ENCODE measurements at places on chromosomes 7 and 10.

DNA sequence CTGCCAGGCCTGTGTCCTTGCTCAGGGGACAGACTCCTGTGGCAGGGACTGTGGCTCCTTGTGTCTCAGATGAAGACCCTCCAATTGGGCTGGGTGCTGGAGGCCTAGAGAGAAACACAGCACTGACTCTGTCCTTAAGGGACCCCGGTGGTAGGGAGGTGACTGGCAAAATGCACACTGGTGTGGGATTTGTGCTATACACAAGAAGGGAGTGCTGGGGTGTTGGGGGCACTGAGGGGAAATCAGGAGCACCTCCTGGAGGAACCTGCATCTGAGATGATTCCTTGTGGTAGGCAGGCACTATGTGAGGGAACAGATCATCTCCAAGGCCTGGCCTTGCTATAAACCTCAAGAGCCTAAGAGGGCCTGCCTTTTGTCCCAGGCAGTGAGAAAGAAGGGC lies 149.2 kb downstream of the RPS24 start:
- no peak for DNase-seq

DNA sequence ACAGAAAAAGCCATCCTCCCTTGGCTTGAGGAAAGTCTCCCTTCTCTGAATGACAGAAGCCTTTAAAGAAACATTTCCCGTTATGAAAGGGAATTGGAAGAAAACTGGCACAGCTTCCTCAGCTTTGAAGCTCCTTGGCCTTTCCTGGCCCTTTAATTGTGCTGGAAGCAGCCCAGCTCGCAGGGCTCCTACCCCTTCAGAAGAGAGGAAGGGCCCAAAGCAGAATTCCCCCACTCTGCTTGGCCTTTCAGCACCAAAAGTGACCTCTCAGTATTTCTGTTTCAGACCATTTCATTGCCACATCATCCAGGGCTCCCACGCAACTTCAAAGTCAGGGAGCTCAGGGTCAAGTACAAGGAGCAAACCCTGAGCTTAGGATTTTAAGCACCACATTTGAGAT lies 4.2 kb downstream of the AFAP1L2 start:
- DNase-seq, result no peak

GRCh38 chr7:6221340-6222319 lies 50.8 kb downstream of the CYTH3 start:
- peak; percentile 61 for DNase-seq

DNA sequence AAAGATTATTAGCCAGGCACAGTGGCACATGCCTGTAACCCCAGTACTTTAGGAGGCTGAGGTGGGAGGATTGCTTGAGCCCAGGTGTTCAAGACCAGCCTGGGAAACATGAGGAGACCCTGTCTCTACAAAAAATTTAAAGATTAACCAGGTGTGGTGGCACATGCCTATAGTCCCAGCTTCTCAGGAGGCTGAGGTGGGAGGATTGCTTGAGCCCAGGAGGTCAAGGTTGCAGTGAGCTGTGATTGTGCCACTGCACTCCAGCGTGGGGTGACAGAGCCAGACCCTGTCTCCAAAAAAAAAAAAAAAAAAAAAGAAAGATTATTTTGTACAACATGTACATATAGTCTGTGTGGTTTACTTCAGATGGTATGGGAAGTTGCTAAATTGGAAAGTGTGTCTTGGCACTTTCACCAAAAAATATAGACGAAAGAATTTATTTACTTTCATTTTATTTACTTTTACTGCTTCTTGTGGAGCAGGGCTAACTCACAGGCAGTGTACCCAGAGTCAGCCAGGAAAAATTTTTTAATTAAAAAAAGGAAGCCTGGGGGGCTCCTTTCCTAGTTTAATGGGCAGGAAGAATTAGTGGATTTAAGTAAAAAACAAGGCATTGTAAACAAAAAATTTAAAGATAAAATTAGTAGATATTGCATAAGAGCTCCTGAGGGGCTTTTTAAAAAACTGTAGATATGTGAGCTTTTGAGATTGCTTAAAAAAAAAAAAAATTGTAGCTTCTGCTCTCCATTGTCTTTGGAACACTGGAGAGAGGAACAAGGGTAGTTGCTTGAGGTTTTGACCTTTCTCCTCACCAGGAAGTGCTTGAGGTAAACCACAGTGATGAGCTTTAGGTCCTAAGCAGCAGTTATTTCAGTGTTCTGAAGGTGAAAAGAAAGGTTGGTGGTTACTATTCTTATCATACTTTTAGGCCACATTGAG lies 44.6 kb upstream of the VDAC2 start:
- DNase-seq, result peak; percentile 37

- no peak for DNase-seq
Measured at GRCh38 chr10:78292982-78293865, 259.6 kb downstream of the RPS24 start.

GRCh38 chr7:142853739-142854371 lies 1.0 kb upstream of the EPHB6 start:
- DNase-seq, result peak; percentile 61

GRCh38 chr7:3438352-3438751 lies 137.3 kb downstream of the SDK1 start:
- DNase-seq, result no peak

DNA sequence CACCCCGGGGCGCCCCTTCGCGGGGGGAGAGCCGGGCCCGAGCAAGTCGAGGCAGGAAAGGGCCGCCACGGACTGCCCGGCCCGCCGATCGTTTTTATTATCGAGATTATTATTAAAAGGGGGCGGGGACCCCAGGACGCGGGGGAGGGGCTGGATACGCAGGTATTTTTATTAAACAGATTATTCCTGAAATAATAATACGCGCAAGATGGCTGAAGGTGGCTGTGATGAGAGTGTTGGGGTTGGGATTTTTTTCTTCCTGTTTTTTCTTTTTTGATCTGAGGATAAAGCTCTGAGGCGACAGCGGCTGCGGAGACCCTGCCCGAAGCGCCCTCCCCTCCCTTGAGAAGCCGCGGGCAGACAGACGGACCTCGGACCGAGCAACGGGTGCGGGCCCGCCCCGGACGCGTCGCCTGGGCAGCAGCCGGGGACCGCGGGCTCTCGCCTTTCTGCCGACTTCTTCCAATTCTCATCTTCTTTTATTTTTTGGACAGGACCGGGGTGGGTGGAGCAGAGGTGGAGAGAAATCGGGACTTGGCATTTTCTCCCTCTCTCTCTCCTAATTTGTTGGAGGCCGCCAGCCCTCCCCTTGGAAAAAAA lies 1.4 kb upstream of the TRIM8 start:
- DNase-seq, result peak; percentile 25

- DNase-seq, result no peak
Measured at GRCh38 chr10:14751921-14752320, 22.8 kb downstream of the FAM107B start.

DNA sequence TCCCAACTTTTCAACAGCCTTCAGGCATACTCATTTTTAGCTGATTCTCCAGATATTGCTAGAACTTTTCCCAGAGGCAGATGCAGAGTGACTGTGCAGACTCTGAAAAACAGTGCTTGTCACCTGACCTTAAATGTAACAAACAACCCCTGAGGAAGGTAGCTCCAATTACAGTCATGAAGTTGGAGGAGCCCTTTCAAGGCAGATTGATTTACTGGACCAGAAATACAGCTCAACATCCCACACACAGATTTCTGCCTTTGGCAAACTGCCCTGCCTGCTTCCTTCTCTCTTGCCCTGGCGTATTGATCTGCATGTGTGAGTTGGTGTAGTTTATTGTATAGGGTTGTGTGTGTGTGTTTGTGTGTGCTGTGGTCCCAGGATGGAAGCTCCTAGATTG lies 38.5 kb downstream of the PYROXD2 start:
- no peak for DNase-seq

DNA sequence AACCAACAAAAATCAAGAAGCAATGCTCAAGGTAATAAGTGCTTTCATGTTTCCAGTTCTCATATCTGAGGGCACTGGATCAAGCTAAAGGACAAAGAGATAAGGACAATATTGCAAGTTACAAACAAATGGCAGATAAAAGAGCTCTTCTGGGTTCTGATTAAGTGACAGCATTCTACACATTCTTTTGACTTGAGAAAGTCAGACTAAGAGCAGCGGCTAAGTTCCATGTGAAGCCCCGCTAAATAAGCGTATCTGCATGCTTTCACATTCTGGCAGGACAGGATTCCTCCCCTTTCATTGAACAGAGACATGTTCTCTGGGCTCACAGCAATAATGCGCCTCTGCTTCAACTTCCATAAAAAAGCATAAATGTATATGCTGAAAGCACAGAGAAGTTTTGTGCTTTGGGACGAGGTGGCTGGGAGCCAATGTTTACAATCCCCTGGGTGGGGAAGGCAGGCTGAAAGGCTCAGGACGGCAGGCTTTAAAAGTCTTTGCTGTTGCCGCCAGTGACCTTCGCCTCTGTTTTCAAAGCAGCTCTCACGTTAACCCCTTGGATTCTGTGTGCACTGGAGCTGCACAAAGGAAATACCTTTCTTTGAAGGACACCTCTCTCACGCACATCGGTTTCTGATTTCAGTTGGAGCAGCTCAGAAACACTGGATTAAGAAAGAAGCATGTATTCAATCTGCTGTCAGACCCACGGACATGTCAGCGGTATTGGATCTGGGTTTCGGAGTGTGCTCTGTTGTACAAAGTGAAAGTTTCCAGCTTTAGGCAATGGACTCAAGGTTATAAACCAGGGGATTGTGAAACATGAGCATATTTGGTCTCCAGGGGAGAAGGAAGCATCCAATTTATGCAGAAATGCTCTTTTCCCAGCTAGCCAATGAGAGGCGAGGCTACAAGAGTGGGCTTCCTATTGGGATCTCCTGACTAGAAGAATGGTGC lies 105.4 kb upstream of the FAM133B start:
- no peak for DNase-seq

GRCh38 chr7:77467408-77467807 lies 51.3 kb upstream of the GSAP start:
- no peak for DNase-seq

DNA sequence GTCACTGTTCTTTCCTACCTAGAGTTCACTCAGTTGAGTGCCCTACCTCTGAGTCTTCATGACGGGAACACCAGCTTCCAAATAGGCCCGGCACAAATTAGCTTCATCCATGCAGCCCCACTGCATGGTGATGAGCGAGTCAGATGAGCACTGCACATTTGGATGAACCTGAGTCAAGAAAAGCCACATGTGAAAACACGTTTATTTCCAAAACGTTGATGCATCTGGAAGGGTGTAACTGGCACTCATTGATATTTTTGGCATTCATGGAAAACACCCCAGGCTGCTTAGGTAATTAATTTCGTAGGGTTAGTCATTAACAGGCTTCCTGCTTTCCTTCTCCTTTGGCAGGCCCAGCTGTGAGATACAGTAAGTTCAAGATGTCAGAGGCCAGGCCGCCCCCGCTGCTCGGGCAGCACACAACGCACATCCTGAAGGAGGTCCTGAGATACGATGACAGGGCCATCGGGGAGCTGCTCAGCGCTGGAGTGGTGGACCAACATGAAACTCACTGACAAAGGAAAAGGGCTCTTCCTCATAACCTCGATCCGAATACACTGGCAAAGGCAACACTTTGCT lies 725.2 kb downstream of the SUGCT start:
- no peak for DNase-seq

GRCh38 chr7:18997477-18998150 lies 119.8 kb downstream of the TWIST1 start:
- DNase-seq, result no peak

DNA sequence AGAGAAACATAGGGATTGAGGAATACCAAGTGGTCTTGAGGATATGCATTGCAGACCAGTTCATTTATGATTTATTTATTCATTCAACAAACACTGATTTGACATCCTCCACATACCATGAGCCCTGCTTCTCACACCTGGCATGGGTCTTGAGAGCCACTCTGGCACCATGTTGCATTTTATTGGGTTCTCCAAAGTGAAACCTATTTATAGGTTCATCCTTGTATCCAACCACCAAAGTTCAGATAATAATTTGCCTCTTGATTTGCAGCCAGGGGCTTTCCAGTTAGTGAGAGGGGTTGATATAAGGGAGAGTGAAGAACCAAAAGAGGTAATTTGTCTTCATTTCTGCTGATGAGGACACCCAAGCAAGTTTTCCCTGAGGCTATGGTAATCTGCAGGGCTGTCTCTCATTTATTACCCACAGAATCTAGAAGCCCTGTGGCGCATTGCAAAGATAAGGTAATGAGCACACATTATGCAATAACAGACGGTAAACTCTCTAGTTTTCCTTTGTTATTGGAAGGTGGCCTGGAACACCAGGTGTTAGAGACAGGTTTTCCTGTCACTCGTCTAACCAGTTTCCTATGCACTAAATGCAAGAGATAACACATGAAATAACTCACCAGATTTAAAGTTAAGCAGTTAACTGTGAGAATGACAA lies 28.8 kb upstream of the ICA1 start:
- no peak for DNase-seq

GRCh38 chr10:31758495-31758894 lies 170.1 kb downstream of the ARHGAP12 start:
- DNase-seq, result no peak

DNA sequence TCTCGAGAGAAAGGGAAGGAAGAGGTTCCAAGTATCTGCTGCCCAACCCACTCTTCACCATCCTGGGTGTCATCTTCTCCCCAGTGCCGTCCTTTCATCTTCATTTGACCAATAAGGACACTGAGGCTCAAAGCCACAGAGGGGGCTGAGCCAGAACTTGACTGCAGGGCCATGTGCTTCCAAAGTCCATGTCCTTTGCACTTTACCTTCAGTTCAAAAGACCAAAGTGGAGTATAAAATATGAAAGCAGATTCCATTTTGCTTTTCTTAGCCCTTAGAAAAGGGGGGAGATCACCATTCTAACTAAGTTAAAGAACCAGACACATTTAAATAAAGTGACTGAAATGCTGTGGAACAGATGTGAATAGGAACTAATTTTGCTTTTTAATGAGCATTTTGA lies 56.2 kb downstream of the JAZF1 start:
- DNase-seq, result no peak

GRCh38 chr7:134522601-134523000 lies 4.8 kb upstream of the AKR1B10 start:
- no peak for DNase-seq

GRCh38 chr7:138738114-138738513 lies 37.0 kb upstream of the SVOPL start:
- no peak for DNase-seq

GRCh38 chr10:3829156-3830050 lies 44.4 kb upstream of the KLF6 start:
- no peak for DNase-seq

- no peak for DNase-seq
Measured at GRCh38 chr7:36728143-36728542, 3.8 kb upstream of the AOAH start.

- no peak for DNase-seq
Measured at GRCh38 chr7:81973117-81973516, 203.3 kb upstream of the HGF start.

DNA sequence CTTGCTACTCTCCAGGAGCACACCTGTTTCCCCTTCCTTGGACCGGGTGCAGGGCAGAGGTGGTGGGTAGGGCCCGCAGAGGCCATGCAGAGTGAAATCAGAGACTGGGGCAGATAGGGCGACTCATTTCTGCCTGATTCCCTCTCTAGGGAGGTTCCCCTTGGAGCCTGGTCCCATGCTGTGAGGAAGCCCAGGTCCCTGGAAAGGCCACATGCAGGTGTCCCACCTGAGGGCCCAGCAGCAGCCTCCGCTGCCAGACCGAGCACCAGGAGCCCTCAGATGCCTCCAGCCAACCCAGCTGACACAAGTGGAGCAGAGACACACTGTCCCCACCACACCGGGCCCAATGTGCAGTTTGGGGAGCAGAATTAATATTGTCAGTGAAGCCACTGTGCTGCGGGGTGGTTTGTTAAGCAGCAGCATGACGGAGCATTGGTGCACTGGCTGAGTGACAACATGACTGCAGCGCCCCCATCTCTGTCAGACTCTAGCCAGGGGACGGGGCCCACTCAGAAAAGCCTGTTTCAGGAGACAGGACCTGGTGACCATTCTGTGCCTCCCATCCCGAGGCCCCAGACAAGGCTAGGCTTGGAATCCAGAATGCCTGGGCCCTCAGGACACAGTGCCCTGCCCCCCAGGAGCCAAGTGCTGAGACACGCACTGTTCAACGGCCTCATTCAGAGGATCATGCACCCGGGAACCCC lies 30.4 kb upstream of the RET start:
- DNase-seq, result no peak
